ENCODE measurements at places on chromosomes 2 and 18. TPM values are rescaled to one million over a fixed set of nuclear protein-coding genes. Genes with fewer than 3 reads are reported as not detected.
A peak's percentile ranks its signal among the peaks of the same experiment; 100 is the strongest.

AQP12A gene
- total RNA-seq: not detected

FEV gene
- not detected for total RNA-seq

GRCh38 chr18:78980777-78981380, 1.3 kb downstream of the SALL3 start:
- no peak overlapping the region for H3K4me3 ChIP-seq
- H3K36me3 ChIP-seq: no peaks in the 10 kb centered on the region
- no peaks in the 10 kb centered on the region for H3K4me1 ChIP-seq
- H3K27me3 ChIP-seq: peaks cover 61% of the 10 kb centered on the region

- H3K36me3 ChIP-seq: no peaks in the 10 kb centered on the region
- peak; percentile 92 for DNase-seq
- H3K4me1 ChIP-seq: peaks cover 13% of the 10 kb centered on the region
- H3K27me3 ChIP-seq: no peaks in the 10 kb centered on the region
- H3K4me3 ChIP-seq: no peak overlapping the region
Measured at GRCh38 chr2:158539176-158540005, 82.6 kb downstream of the PKP4 start.

- H3K27ac ChIP-seq: no peak overlapping the region
- no peak for DNase-seq
- H3K4me1 ChIP-seq: no peaks in the 10 kb centered on the region
- H3K27me3 ChIP-seq: no peaks in the 10 kb centered on the region
- H3K36me3 ChIP-seq: no peaks in the 10 kb centered on the region
Measured at GRCh38 chr2:129751409-129751808, 228.1 kb upstream of the RAB6C start.

GRCh38 chr2:160364364-160364763, 129.2 kb downstream of the RBMS1 start:
- H3K4me3 ChIP-seq: no peak overlapping the region
- H3K36me3 ChIP-seq: peaks cover 13% of the 10 kb centered on the region
- no peak overlapping the region for H3K27ac ChIP-seq
- no peak for DNase-seq

DNA sequence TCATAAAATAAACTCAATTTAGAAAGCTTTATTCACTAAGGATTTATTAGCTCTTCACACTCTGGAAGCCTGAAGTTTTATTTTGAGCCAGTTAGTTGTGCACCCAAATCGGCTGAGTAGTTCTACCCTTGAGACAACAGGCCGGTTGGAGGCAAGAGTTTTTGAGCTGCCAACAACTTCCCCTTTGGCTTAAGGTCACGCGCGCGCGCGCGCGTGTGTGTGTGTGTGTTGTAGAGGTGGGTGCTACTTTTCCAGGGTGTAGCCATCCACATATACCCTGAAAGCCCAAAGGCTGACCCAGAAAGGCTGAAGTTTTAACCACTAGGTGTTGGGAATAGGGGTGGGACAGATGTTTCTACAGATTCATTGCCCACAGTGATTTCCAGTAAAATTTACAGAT, 150.2 kb upstream of the LHCGR start:
- no peaks in the 10 kb centered on the region for H3K4me1 ChIP-seq
- H3K27me3 ChIP-seq: no peaks in the 10 kb centered on the region
- DNase-seq: no peak
- no peak overlapping the region for H3K4me3 ChIP-seq

ATOH8 gene
- 12.7 TPM for total RNA-seq

NGEF gene
- 0.22 TPM for total RNA-seq

POU3F3 gene
- not detected for total RNA-seq

GRCh38 chr2:12685145-12685544, 31.6 kb upstream of the TRIB2 start:
- H3K4me3 ChIP-seq: no peak overlapping the region
- no peaks in the 10 kb centered on the region for H3K4me1 ChIP-seq
- H3K36me3 ChIP-seq: no peaks in the 10 kb centered on the region

DNA sequence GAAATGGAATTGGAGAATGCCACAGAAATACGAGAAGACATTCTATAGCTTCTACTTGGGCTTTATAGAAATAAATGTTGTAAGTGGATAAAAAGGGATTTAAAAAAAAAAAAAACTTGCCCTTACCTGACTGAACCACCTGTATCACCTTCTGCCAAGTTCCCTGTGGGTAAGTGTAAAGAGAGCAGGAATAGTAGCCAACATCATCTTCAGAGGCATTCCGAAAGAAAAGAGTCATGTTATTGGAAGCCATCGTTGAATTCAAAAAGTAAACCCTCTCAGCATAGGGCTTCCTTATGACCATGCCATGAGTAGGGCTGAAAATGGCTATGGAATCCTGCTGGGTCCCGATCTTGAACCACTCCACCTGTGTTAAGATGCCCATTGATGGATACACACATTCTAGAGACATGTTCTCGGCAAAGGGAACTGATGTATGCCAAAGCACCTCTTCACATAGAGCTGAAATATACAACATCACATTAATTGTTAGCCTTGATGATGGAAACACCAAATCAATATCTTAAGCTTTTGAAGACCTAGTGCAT, 991 bp downstream of the CD226 start:
- no peak overlapping the region for H3K27ac ChIP-seq
- H3K4me1 ChIP-seq: no peaks in the 10 kb centered on the region
- no peaks in the 10 kb centered on the region for H3K36me3 ChIP-seq
- no peaks in the 10 kb centered on the region for H3K27me3 ChIP-seq

SERPINB13 gene
- not detected for total RNA-seq

GPR35 gene
- 0.33 TPM for total RNA-seq

- no peak overlapping the region for H3K27ac ChIP-seq
- peaks cover 3% of the 10 kb centered on the region for H3K4me1 ChIP-seq
- no peak overlapping the region for H3K4me3 ChIP-seq
- no peaks in the 10 kb centered on the region for H3K36me3 ChIP-seq
Measured at GRCh38 chr2:28135324-28135723, 244.8 kb downstream of the BABAM2 start.

DNA sequence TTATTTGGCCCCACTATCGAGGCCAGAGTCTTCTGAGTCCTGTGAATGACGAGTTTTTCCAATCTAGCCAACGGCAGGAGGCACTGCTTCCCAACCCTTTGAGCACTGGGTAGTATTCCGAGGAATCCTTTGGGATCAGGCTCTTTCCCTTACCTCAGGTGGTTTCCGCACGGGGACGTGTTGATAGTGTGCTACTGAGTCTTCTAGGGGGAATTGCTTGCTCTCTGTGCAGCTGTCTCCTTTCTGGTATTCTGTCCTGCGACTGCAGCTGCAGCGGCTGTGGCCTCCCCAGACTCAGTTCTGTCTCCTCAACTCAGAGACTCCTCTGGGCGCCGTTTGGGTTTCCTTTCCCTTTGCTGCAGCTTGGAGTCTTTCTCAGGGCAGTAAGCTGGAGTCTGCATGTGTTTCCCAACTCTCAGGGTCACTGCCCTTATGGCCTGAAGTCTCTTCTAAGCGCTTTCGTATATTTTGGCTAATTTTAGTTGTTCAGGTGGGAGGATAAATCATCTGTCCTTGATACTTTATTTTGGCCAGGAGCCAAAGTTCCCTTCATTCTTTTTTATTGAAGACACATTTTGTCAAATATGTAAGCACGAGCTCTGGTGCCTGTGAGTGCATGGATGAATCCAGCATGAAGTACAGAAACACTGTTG, 118.4 kb downstream of the MAP4K4 start:
- H3K4me1 ChIP-seq: peaks cover 45% of the 10 kb centered on the region
- DNase-seq: no peak
- H3K27ac ChIP-seq: no peak overlapping the region
- H3K4me3 ChIP-seq: no peak overlapping the region

CPLX4 gene
- not detected for total RNA-seq

DNA sequence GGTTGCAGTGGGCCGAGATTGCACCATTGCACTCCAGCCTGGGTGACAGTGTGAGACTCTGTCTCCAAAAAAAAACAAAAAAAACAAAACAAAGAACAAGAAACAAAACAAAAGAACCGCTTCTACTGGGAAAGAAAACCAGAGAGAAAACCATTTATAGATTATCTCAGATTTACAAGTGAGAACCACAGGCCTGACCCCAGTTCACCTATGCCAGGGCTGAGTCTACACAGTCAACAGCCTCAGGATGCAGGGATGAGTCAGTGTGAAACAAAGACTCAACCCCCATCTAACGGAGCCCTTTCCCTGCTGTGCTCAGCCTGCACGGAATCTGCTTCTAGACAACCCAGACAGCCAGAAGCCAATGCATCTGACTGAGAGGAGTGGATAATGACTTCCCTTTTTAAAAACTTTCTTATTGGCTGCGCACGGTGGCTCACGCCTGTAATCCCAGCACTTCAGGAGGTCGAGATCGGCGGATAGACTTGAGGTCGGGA, 25.5 kb upstream of the YWHAQ start:
- H3K27ac ChIP-seq: peak overlapping the region; percentile 60
- no peak overlapping the region for H3K4me3 ChIP-seq
- H3K4me1 ChIP-seq: peaks cover 22% of the 10 kb centered on the region
- peak; percentile 91 for DNase-seq
- H3K27me3 ChIP-seq: no peaks in the 10 kb centered on the region
- H3K36me3 ChIP-seq: no peaks in the 10 kb centered on the region

All from endothelial cell of umbilical vein (primary cell).